HCEC 1CT (cell line): ENCODE measurements at places on chromosomes 6 and 20.
A peak's percentile ranks its signal among the peaks of the same experiment; 100 is the strongest.

GRCh38 chr6:34926655-34927054 is 37.6 kb downstream of the ANKS1A start:
- DNase-seq = peak; percentile 71

GRCh38 chr20:12467758-12468157 is 541.0 kb upstream of the SPTLC3 start:
- no peak for DNase-seq

- DNase-seq = no peak
These were observed 12.6 kb downstream of the KCNK17 start for GRCh38 chr6:39301606-39302005.

DNA sequence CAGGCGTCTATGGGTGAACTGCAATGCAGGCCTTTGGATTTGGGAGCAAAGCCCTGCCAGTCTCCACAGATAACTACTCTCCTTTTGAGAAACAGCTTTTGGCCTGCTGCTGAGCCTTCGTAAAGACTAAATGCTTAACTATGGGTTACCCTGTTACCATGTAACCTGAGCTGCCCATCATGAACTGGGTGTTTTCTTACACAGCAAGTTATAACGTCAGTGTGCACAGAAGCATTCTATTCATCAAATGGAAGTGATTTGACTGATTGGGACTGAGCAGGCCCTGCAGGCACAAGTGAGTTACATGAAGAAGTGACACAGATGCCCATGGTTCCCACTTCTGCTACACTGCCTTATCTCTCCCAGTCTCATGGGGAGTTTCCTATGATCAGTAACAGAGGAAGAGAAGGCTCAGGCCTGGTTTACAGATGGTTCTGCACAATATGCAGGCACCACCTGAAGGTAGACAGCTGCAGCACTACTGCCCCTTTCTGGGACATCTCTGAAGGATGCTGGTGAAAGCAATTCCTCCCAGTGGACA is 319.1 kb downstream of the CD83 start:
- DNase-seq = no peak

- DNase-seq = no peak
These were observed 973.8 kb upstream of the SLC35B3 start for GRCh38 chr6:9409126-9409525.

DNA sequence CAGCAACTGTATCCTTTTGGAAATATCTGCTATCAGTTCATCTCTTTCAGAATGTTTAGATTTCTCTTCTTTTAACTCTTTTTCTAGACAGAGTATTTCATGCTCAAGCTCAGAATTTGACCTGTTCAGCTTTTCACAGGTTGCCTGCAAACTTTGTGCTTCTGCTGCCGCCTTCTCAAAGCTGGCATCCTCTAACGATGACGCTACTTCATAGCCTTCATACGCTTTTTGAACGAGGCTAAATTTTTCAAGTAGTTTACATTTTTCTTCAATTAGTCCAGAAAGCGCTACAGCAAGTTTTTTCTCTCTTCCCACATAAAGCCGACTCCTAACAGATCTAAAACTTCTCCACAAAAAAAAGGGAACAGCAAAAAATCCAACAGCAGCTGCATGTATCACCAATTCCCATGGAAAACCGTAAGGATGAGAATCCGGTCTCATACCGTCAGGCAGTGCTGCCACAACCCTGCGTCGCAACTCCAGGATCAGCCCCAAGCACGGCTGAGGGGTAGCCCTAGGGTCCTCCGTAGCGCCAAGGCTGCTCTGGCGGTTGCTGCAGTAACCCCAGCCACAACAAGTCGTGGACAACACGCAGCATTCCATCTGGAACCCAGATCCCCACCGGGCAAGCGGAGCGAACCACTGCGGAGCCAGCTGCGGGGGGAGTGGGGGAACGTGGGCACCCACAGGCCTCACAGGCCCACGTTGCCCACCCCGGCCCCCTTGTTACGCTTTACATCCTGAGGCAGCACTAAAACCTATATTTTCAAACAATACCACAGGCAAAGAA is 30.6 kb downstream of the DACT2 start:
- no peak for DNase-seq

- no peak for DNase-seq
These were observed 463 bp upstream of the HLA-DMB start for GRCh38 chr6:32941214-32941768.

- no peak for DNase-seq
These were observed 201.6 kb upstream of the SGK1 start for GRCh38 chr6:134519465-134519864.

DNA sequence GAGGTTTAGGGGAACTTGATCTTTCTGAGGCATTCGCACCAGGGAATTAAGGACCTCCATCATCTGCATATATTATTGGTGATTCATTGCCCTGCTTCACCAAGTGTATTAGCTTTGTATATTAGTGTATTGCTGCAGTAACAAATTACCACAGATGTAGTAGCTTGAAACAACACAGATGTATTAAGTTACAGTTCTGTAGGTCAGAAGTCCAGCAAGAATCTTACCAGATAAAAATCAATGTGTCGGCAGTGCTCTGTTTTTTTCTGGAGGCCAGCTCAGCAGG is 65.8 kb downstream of the HMGN3 start:
- DNase-seq = no peak

GRCh38 chr6:12119085-12119588 is 107.0 kb downstream of the HIVEP1 start:
- no peak for DNase-seq

DNA sequence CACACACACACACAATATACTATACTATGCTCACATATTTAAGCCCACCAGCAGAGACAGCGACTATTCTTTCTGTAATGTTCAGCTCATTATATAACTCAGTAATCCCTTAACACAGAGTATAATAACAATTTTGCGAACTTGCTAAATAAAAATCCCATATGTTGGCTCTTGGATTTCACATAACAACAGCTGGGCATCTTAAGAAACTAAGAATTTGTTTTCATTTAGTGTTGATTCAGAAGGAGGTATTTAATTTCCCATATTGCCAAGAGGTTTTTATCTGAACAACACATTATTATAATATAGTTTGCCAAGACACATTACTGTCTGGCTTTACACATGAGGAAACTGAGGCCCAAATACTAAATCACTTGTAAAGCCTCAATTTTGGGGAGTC is 7.4 kb downstream of the ECT2L start:
- DNase-seq = no peak

- DNase-seq = no peak
These were observed 48.4 kb upstream of the SYNDIG1 start for GRCh38 chr20:24421071-24421470.

DNA sequence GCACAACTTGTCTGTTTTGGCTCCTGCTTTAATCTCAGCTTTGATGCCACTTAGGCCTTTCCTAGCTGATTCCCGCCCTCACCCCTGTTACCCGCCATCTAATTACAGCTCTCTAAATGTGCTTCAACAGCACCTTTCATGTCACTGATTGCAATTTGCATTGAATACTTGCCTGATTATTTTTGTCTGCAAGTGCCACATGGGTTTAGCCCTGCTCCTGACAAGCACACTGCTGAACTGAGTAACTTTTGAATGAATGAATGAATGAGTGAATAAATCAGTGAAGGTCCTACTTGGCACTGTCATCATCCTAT is 591 bp upstream of the DCBLD1 start:
- DNase-seq = no peak

DNA sequence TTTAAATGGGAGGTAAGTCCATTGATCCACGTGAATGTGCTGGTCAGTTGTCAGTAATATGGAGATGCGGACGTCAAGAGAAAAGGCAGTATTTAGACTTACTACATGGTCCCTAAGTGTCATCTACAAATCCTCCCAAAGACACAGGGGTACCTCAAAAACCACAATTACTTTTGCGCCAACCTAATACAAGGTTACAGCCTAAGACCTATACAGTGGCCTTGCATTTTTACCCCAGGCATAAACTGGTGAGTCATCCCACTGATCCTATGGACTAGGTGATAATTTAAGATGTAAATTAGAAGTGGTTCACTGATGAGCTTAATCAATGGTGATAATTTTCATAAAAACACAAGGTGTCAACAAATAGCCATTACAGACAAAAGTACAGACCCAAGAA is 141.0 kb downstream of the NFATC2 start:
- no peak for DNase-seq

DNA sequence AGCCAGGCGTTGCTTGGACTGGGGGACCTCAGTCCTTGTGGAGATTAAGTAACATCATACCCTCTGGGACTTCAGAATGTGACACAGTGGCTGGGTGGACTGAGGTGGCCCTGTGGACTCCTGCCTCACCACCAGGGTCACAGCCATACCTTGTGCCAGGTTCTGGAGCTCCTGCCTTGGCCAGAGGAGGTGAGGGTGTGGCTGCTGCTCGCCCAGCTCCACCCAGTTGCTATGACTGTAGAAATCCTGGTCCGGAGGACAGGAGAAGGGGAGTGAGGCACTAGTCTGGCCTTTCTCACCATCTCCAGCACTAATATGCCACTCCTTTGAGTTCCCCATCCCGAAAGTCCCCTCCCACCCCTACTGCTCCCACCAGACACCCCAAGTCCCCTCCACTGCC is 1.9 kb downstream of the VWA7 start:
- no peak for DNase-seq

GRCh38 chr6:119331663-119332286 is 17.8 kb downstream of the MAN1A1 start:
- no peak for DNase-seq

- no peak for DNase-seq
These were observed 85.5 kb upstream of the CNKSR3 start for GRCh38 chr6:154596009-154596408.

DNA sequence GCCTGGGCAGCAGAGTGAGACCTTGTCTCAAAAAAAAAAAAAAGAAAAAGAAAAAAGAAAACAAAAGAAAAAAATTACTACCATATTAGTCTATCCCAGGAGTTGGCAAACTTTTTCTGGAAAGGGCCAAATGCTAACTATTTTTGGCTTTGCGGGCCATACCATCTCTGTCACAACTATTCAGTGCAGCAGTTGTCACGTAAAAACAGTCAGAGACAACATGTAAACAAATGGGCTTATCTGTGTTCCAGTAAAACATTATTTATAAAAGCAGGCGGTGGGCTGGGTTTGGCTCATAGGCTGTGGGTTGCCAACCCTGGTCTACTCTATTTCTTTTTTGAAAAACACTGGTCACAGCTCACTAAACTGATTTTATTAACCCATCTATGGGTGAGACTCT is 53.4 kb downstream of the EYA2 start:
- DNase-seq = no peak

- DNase-seq = no peak
These were observed 31.6 kb downstream of the TUBB2B start for GRCh38 chr6:3195695-3196497.

DNA sequence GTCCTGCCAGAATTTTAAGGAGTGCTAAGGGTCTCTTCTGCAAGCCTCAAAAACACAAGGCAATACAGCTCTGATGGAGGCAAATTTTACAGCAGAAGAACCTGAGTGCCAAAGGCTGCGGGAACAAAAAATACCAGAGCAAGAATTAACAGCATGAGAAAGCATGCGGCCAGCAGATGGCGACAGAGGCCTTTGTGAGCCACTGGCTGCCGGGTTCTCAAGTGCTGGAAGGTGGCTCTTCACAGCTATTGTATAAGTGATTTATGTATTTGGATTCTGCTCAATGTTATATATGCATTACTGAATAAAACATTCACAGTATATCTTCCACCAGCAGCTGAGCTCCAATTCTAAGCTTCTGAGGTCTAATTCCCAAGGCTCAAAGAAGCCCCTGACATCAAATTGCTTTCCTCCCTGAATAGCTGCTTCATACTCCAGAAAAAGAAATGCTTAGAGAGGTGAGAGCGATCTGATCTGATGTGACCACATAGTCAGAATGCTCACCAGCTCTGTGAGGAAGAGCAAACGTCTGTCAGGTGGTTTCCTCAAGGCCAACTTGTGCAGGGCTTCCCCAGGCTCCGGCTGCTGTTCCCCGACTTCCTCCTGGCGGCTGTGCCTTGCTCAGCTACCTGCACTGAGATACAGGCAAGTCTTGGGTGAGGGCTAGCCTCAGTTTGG is 58.6 kb downstream of the PPP1R3G start:
- peak; percentile 73 for DNase-seq

DNA sequence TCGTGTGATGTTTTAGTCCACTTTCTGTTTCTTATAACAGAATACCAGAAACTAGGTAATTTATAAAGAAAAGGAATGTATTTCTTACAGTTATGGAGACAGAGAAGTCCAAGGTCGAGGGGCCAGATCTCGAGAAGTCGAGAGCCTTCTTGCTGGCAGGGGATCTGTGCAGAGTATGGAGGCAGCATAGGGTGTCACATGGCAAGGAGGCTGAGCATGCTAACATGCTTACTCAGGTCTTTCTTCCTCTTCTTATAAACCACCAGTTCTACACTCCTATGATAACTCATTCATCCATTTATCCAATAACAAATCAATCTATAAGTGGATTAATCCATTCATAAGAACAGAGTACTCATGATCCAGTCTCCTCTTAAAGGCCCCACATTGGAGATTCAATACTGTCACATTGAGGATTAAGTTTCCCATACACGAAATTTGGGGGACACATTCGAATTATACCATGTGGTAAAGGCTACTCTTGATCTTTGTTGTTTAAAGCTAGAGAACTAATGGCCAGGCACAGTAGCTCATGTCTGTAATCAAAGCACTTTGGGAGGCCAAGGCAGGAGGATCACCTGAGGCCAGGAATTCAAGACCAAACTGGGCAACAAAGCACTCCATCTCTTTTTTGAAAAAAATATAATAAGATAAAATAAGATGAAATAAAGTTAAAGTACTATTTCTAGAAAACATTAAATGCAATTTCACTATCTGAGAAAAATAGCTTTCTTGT is 2.1 kb downstream of the GOPC start:
- no peak for DNase-seq

DNA sequence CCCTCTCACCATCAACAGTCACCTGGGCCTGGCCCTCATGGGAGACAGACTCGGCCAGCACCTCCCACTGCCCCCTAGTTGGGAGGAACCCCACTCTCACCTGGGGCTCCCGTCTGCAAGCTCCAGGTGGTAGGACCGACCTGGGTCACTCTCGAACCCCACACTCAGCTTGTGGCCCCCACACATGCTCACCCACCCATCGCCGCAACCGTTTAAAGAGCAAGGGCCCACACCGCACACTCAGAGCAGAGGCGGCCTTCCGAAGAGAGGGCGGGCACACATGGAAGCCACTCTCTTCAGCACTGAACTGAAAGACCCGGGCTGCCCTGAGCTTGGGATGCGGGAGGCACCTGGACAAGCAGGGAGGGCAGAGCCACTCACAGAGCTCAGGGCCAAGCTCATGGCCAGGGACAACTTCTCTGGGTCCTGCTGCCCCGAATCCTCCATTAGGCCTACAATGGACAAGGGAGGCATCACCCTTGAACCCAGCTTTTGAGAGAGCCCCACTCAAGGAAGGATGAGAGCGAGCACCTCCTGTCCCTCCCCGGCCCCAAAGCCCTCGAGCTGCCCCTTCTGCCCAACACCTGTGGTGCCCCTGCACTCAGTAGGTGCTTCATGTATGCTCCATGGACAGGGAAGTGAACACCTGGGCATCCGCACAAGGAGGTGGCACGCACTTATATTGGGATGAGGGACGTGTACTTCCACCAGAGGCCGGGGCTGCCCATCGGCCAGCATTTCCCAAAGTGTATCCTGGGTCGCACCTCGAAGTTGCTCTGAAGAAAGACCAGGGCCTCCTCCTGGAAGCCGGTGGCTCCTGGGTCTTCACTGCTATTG is 50.4 kb downstream of the YTHDF1 start:
- DNase-seq = no peak

DNA sequence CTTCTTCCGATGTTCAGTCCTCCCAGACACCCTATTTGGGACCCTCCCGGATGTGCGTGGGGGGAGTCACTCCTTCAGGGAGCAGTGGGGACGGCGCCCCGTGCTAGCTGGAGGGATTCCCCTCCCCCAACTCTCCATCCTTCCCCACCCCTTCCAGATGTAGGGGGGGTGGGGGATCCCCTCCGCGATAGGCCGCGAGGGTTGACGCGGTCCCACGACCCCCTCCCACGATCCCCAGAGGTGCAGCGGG is 548 bp downstream of the GNL1 start:
- DNase-seq = no peak
